ENCODE measurements at places on chromosomes 5 and 9.

DNA sequence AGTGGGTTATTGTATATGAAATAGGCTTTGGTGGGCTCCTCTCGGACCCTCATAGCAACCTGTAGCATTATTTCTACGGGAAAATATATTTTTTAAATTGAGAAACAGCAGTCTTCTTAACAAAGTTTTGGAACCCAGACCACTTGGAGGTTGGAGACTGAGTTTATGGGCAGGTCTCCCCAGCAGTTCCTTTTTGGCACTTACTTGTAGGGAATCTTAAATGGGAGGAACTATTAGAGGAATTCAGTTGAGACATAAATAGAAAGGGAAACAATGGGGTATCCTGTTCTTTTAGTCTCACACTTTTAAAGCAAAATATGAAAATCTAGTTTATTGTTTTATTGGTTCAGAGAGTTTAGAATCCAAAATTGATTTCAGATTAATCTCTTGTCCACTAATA lies 111.5 kb downstream of the TRIO start:
- no peak for DNase-seq

- no peak for DNase-seq
Observed at GRCh38 chr5:79873187-79873586, 117.9 kb downstream of the MTX3 start.

DNA sequence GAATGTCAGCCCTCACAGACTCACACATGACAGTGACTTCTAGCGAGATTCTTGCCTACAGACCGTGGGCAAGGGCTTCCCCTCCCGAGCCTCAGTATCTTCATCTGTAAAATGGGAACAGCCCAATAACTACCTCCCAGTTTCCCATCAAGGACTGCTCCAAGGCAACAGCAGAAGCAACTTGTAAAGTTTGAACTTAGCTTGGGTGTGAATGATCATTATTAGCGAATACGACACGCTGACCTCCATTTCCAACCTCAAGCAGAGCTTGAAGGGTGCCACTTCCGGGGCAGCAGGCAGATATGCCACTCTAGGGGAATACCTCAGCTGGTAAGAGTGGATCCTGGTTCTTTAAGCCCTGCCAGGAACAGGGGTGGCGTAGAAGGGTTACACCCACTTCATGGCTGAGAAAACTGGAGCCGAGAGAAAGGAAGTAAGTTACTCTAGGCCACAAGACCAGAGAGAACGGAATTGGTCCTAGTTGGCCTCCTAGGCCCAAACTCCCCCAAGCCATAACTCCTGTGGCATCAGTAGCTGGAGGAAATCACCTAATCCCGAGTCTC lies 2.0 kb downstream of the RNF44 start:
- DNase-seq, result no peak

DNA sequence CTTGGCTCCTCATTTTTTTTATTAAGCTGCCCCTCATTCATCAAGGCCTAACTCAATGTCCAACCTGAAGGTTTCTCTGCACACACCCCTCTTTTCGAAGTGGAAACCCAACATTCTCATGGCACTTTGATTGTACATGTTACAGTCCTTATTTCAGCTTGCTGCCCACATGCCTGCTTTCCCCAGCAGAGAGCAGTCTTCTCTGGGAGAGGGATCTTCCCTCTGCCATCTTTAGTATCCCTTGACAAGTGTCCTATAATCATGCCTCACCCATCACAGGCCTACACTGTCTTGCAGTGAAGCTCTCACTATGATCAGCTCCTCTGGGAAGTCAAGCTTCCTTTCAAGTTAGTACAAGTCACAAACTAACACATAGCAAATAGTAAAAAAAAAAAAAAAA lies 175.1 kb downstream of the ACER2 start:
- DNase-seq, result no peak

DNA sequence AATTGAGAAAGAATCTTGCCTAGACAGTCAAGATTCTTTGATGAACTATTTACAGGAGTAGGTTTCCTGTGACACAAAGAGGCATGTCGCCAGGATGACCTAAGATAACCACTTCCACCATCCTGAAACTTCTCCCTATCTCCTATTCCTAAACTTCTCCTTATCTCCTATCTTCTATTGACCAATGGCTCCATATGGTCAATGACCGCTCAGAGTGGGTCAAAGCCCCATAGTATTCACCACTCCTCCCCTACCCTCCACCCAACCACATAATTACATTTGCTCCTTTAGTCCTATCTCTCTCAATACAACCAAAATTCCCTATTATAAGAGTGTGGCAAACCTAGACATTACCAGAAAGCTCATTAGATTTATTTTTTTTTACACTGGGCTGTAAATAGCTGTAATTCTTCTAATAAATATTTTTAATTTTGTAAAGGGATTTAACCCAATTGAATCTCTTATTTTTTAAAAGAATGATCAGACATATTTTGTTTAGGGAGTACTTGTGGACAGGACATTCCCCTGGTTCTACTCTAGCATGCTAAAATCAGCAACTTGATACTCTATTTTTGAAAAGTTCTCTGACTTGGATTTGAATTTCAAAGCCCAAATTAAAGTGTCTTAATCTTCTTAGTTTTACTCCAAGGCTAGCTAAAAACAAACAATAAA lies 416.0 kb upstream of the CCNH start:
- DNase-seq, result no peak

- no peak for DNase-seq
Observed at GRCh38 chr9:34518110-34518616, 4.6 kb downstream of the ENHO start.

- DNase-seq, result no peak
Observed at GRCh38 chr5:82879089-82879488, 198.1 kb downstream of the TMEM167A start.

Data from NCI-H1417 (cell line).